ENCODE measurements at places on chromosomes 2 and 18.

GRCh38 chr18:10398571-10398970 lies 55.9 kb upstream of the APCDD1 start:
- no peak for DNase-seq

- no peak for DNase-seq
Observed at GRCh38 chr2:37654419-37654818, 17.0 kb downstream of the CDC42EP3 start.

- DNase-seq = no peak
Observed at GRCh38 chr2:232434563-232435374, 21.2 kb upstream of the ALPI start.

DNA sequence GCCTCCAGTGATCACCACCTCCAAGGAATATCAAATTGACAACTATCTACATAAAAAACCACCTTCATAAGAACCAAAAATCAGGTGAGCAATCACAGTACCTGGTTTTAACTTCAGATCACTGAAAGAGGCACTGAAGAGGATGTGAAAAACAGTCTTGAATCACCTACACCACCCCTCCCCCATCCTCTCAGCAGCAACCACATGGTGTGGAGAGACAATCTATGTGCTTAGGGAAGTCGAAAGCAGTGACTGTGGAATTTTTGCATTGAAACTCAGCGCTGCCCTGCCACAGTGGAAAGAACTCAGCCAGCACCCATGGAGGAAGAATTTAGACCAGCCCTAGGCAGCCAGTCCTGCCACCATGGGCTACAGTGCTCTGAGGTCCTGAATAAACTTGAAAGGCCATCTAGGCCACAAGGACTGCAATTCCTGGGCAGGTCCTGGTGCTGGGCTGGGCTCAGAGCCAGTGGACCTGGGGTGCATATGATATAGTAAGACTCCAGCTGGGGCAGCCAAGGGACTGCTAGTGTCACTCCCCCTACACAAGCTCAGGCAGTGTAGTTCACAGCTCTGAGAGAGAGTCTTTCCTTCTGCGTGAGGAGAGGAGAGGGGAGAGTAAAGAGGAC lies 75.6 kb downstream of the ATL2 start:
- DNase-seq = no peak

- no peak for DNase-seq
Observed at GRCh38 chr2:144678736-144679135, 158.8 kb upstream of the ZEB2 start.

GRCh38 chr2:202037086-202037485 lies 3.4 kb downstream of the FZD7 start:
- DNase-seq = no peak

- DNase-seq = no peak
Observed at GRCh38 chr2:151200844-151201243, 60.8 kb downstream of the RBM43 start.

DNA sequence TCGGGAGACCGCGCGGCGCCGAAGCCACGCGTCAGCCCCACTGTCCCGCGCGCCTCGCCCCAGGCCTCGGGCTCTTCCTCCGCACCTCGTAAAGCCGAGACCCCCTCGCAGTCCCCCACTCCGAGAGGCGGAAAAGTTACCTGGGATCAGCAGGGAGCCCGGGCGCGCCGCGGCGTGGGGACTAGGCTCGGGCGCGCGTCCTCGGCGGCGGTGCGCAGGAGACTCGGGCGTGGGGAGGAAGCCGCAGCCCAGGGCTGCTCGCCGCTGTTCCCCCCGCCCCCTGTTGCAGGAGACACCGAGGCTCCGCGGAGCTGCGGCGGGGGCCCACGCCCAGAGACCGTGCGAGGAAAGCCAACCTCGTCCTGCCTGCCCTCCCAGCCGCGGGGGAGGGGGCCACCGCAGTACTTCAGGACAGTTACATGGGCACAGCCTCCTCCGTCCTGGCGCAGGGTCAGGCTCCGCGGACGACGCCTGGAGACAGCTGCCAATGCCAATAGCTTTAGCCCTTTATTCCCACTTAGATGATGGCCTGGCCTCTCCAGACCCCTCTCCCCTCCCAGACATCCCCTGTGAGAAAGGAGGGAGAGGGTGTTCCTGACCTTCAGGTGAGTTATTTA lies at the start of gene EPB41L3:
EPB41L3 (minus strand) TSS at position 225 of the 617 bp plus-strand sequence. CDS start 54,814 bp downstream, outside the sequence.
- peak; percentile 32 for DNase-seq

DNA sequence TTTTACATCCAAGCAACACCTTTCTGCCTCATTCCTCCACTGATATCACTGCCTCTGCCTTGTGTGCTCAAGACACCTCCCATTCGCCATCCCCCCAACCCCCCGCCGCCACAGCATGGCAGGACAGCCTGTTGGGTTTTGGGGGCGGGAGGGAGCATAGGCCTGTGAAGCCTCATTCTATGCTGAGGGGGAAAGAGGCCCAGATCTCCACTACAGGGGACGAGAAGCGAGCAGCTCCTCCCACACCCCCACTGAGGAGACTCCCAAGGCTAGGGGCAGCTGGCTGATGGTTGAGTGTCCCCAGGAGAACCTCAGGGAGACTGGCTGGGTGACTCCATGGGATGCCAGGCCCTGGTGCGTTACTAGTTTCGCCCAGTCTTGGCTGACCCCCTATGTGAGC lies 214.3 kb upstream of the SIX2 start:
- DNase-seq = no peak

GRCh38 chr2:183995632-183996031 lies 602.7 kb upstream of the ZNF804A start:
- DNase-seq = peak; percentile 87

DNA sequence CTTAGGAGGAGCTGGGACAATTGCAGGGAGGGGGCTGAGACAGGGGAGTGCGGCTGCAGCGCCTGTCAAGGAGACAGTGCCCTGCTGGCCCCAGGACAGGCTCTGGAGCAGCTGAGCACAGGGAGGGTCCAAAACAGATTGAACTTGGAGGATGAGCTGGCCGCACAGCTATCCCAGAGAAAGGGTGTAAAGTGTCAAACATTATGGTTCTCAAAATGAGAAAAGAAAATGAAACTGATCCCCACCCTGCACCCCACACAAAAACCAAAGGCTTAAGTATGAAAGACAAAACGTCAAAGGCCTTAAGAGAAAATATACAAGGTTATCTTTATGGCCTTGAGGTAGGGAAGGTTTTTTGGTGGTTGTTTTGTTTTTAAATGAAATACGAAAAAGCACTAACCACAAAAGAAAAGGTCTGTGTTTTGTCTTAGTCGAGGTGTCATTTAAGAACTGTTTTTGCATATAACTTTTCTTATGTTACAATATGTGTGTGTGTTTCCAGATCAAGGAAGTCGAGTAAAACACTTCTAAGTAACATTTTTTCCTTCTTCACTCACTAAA lies 111.8 kb downstream of the HDAC4 start:
- DNase-seq = no peak

DNA sequence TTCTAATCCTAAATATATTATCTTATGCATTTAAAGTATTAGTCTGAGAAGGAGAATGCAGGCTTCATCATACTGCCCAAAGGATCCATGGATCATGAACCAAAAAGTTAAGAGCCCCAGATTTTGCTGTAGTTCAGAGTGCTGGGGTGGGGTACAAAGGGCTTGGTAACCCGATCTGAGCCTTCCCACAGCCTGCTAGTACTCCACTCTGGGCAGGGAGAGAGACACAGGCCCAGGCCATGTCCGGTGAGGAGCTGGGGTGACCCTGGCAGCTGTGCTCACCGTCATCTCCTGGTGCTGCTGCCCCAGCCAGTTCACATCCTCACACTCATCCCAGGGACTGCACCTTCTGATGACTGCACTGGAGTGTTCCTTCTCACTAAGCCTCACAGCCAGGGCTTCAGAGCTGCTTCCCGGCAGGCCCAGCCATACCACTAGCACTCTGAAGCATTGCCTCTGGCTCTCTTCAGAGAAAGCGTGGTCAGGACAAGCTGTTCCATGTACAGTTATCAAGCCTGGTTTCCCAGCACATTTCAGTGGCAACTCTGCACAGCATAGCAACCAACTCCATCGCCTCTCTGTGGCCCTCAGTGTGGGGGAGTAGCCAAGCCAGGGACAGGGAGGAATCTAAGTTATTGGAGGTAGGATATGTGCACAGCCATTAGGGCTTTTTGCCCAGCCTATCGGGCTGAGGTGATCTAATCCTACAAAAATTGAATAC lies 189.0 kb upstream of the CTAGE1 start:
- no peak for DNase-seq

GRCh38 chr2:1979138-1979537 lies 234.8 kb upstream of the PXDN start:
- DNase-seq = no peak

- peak; percentile 84 for DNase-seq
Observed at GRCh38 chr18:35231052-35231451, 9.8 kb upstream of the ZNF397 start.

GRCh38 chr2:231687133-231687852 lies 21.0 kb upstream of the PTMA start:
- peak; percentile 43 for DNase-seq

- DNase-seq = no peak
Observed at GRCh38 chr2:221245045-221245444, 327.1 kb downstream of the EPHA4 start.

DNA sequence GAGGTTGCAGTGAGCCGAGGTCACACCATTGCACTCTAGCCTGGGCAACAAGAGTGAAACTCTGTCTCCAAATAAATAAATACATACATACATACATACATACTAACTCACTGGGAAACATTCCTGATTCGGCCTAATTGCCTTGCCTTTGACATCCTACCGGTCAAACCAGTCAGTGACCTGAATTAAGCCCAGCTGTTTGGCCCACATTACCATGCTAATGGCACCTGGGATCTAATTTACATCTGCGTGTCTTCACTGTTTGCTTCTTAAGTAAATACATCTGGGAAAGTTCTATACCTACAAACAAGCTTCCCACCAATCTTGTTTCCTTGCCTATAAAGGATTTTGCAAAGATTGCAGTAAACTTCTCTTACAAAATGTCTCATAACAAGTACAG lies 230.2 kb upstream of the ZC3H15 start:
- DNase-seq = no peak

- no peak for DNase-seq
Observed at GRCh38 chr2:217027414-217027813, 167.6 kb upstream of the TNP1 start.

GRCh38 chr18:54257015-54257414 lies 12.3 kb upstream of the POLI start:
- no peak for DNase-seq

DNA sequence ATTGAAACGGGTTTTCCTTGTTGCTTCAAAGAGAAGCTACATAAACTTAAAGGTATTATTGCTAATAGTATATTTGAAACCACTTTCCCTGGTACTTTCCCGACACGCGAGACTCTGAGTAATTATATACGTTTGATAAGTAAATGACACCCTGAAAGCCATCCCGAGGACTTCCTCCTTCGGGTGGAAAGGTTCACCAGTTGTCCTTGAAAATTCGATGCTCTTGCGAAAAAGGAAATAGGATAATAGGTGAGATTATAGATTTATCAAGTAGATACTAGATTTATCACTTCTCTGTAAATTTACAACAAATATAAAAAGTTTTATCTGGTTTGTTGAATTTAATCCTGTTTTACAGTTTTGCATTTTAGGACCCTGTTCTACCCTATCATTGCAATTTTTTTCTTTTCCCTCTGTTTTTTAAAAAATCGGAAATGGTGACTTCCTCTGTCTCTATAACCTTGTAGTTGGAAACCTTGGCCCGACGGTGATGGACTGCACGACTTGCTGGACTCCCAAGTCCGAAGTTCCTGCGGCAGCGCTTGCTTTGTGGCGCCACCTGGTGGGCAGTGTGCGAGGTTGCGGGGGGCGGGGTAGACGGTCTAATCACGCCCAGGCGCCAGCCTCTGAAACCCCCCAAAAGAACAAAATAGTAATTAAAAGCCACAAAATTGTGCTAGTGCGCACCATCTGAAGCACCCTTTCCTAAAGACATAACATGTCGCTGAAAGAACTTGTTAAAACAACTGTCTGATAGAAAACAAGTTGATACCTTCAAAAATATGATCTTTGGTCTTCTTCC lies 972 bp upstream of the DLX2 start:
- peak; percentile 64 for DNase-seq

DNA sequence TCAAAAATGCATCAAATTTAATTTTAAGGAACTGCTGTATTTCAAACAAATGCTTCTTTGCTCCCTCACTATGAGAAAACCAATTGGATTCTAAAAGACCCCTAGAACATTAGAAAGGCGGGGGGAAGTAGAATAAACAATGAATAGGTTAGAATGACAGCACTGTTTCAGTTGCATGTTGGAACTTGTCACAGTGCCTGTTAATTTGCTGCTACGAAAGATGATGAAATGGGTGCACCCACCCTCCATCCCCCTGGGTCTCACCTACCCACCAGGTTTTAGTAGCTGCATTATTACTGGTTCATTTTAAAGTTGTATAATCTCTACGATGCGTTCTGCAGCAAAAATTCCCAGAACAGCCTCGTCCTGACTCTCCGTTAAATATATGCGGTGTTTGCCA lies 193.0 kb upstream of the COPS8 start:
- DNase-seq = no peak

Data from NCI-H1092 treated with DMSO at 0.1 percent for 48 hours (cell line).